ENCODE measurements at places on chromosomes 4 and X. TPM values are rescaled to one million over a fixed set of nuclear protein-coding genes. Genes with fewer than 3 reads are reported as not detected.

SLITRK4 gene
- total RNA-seq = 1.7 TPM

TFE3 gene
- 51.8 TPM for total RNA-seq

NEK1 gene
- total RNA-seq = 5.9 TPM

SLC49A3 gene
- total RNA-seq = 2.9 TPM

All from epithelial cell of proximal tubule (primary cell).